ENCODE measurements at places on chromosomes 1 and 21.

GRCh38 chr1:216223486-216223885 lies 199.8 kb downstream of the USH2A start:
- peak; percentile 1 for DNase-seq

- no peak for DNase-seq
Observed at GRCh38 chr1:172141341-172141881, 279.1 kb upstream of the C1orf105 start.

- DNase-seq, result no peak
Observed at GRCh38 chr1:25832336-25833037, 12.7 kb downstream of the MTFR1L start.

DNA sequence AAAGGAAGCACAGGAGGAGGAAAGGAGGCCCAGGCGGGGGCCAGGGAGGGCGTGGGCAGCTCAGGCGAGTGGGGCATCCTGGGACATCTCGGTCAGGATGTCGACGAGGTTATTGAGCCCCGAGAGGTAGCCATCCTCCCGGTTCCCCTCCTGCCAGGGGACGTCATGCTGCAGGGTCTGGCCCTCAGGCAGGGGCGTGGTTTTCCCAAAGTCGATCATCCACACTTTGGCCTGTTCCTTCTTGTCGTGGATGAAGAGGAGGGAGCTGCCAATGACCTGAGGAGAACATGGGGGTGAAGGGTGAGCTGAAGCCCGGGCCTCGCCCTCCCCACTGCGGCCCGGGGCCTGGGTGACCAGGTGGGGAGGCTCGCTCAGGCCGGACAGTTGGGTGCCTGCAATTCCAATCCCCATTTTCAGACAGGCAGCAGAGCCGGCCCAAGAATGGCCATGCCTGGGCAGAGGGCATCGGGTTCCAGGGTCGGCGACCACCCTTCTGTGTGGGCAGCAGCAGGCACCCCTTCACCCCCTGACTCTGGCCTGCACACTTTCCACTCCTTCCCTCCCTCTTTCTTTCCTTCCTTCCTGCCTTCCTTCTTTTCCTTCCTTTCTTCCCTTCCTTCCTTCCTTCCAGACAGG lies 86.2 kb downstream of the STUM start:
- no peak for DNase-seq

- DNase-seq, result peak; percentile 94
Observed at GRCh38 chr1:187001198-187001889, 172.6 kb downstream of the PLA2G4A start.
